Fibroblast of skin of left quadriceps (primary cell): ENCODE measurements at places on chromosomes 12 and 14.
A peak's percentile ranks its signal among the peaks of the same experiment; 100 is the strongest.

GRCh38 chr12:9646794-9647781 lies 22.4 kb upstream of the CLEC2D start:
- DNase-seq, result no peak

GRCh38 chr14:31965071-31965734 lies 111.9 kb upstream of the ARHGAP5 start:
- DNase-seq, result no peak

DNA sequence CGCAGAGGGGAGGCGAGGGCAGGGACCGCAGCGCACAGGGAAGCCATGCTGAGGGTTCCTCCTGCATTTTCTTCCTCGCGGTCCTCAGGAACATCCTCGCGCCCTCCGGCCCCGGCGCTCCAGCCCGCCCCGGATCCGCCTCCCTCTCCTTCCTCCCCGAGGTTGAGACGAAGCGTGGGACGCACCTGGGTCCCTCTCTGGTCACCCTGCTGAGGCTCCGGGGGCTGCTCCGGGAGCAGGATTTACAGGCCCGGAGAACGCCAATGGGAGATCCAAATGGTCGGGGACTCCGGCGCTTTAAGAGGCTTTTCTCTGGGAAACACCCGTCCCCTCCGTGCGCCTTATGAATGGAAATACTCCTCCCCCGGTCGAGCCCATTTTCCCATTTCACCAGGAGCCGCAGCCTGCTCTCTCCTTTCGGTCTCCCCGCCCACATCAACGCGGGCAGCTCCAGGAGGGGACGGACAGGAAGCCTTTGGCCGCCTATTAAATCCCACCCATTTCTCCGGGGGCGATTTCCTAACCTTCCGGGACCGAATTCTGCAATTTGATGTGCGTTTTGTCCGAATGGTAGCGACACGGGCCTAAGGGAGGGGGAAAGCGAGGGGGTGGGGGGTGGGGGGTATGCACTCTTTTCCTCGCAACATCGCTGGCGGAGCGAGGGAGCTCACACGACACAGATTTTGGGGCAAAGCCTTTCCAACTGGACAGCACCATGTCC lies at the start of gene UNC79:
TSS of gene UNC79 (plus strand) at position 625 of the 721 bp plus-strand sequence. CDS start at position 716, 91 bp downstream.
- no peak for DNase-seq

DNA sequence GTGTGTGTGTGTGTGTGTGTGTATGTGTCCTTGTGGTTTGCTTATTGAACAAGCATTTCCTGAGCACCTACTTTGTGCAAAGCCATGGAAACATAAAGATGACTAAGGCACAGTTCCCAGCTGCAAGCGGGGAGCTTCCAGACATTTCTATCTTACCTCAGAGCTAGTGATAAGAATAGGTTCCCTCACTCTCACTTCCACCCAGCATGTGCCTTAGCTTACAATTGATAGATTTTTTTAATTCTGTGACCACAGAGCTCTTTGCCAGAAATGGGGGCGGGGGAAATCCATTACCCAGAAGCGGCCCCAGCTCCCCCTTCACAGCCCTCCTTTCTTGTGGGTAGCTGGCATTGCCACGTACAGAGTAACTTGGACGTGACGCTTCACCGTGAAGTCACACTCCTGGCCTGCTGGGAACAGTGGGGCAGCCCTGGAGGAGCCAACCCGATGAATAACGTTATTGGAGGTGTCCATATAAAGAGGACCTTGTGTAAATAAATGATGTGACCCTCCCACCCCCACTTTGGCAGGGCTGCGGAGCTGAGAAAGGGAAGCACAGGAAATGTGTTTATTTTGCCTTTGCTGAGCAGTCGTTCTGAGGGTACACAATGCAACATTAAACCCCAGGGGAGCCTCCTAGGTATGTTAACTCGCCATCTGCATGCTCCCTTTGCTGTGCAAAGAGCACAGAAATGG lies 238.9 kb downstream of the CHST11 start:
- no peak for DNase-seq

- no peak for DNase-seq
Observed at GRCh38 chr12:5768581-5769196, 176.4 kb downstream of the ANO2 start.

GRCh38 chr14:65382586-65382985 lies 29.9 kb upstream of the FUT8 start:
- no peak for DNase-seq

DNA sequence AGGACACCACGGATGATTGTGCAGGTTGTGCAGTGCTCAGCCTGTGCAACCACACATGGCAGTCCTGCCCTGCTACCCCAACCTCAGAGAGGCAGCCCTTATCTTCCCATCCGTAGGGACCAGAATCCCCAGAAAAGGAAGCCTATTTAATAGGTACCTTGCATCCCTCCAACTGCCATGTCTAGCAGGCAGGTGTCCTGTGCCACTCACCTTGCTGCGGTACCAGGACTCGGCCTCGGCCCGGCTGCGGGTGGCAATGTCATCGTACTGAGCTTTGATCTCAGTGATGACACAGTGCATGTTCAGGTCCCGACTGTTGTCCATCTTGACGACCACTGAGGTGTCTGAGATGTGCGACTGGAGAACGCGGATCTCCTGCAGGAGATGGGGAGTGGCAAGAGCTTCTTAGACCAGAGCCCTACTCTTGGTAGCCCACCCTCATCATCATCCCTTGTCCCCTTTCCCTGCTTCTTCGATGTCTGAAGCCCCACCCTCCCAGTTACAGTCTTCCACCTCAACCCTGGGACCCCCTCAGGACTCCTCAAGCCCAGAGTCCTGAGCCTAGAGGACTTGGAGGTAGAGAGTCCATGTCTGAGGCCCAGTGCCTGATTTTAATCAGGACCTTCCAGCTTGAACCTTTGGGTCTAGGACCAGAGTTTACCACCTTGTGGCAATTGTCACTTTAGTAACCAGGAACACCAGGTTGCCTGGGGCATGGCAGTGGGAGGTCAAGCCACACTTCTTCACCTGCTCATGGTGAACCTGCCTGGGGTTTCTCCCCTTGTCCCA lies 20.5 kb downstream of the KRT7 start:
- DNase-seq, result no peak

DNA sequence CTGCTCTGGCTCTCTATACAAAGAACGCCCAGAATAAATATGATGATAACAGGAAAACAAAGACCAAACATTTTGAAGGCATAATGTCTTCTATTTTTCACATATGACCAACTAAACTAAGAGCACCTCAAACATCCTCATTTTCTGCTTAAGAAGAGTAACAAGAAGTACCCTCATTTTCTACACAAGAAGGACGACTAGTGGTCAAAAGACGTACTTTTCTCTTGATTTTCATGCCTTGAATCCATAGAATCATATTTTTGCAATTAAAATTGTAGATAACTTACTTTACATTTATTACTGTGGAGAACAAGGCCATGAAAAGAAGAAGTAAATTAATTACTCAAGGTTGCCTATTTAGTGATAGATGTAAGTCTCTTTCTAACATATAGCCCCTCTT lies 358.6 kb downstream of the DUSP6 start:
- peak; percentile 50 for DNase-seq

GRCh38 chr14:55388160-55388559 lies 23.5 kb downstream of the ATG14 start:
- DNase-seq, result no peak

GRCh38 chr12:71107936-71108335 lies 49.9 kb downstream of the TSPAN8 start:
- peak; percentile 10 for DNase-seq

GRCh38 chr12:106956048-106956578 lies 406 bp downstream of the TMEM263 start:
- peak; percentile 31 for DNase-seq

GRCh38 chr14:68702578-68702977 lies 90.3 kb downstream of the ZFP36L1 start:
- no peak for DNase-seq

- DNase-seq, result no peak
Observed at GRCh38 chr14:68561531-68562007, 231.3 kb downstream of the ZFP36L1 start.

DNA sequence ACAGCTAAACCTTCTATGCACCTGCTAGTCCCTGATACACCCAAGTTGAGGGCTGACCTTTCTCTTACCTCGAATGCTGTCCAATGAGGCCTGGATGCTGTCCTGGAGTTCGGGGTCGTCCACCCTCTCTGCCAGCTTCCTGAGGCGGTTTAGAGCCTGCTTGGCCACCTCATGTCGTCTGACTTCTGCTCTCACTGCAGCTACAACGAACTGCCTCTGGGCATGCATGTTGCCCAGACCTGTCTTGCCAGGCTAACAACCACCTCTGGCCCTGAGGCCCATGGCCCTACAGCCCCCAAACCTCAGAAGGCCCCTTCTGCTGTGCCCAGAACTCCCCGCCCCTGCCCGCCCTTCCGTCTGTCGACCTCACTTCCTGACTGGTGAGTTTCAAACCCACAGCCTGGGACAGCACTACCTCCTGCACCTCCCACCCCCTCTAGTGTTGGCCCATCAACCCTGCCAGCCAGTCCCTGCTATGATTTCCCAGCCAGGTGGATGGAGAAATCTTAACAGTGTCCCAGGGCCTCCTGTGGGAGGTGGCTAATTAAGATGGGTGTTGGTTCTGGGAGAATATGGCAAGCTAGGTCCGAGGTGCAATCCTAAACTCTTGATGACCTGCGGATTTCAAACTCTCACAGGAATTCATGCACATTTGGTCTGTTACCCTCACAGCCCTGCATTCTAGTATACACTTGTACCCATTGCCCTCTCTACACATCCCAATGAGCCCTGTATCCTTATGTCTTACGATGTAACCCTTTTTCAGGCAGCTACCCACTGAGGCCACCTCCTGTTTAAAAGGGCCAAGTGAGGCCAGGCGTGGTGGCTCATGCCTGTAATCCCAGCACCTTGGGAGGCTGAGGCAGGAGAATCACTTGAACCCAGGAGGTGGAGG lies 2.7 kb upstream of the TSPAN31 start:
- DNase-seq, result no peak

- DNase-seq, result no peak
Observed at GRCh38 chr14:75393794-75394193, 34.0 kb upstream of the JDP2 start.

GRCh38 chr12:111330800-111331752 lies 37.8 kb downstream of the PHETA1 start:
- peak; percentile 18 for DNase-seq

- DNase-seq, result no peak
Observed at GRCh38 chr14:73634011-73634833, 10.6 kb upstream of the DNAL1 start.

DNA sequence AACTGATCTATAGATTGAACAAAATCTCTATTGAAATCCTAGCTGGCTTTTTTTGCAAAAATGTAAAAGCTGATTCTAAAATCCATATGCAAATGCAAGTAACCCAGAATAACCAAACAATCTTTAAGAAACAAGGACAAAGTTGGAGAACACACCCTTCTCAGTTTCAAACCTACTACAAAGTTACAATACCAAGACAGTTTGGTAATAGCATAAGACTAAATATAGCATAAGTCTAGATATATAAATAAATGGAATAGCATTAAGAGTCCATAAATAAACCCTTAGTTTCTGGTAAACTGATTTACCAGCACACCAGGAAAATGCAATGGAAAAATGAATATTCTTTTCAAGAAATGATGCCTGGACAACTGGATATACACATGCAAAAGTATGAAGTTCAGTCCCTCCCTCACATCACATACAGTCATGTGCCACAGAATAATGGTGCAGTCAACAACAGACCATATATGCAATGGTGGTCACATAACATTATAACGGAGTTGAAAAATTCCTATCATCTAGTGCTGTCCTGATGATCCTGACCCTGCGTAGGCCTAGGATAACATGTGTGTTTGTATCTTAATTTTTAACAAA lies 94.5 kb upstream of the GRIN2B start:
- no peak for DNase-seq

GRCh38 chr12:2615665-2616402 lies 178.9 kb upstream of the FKBP4 start:
- peak; percentile 45 for DNase-seq

DNA sequence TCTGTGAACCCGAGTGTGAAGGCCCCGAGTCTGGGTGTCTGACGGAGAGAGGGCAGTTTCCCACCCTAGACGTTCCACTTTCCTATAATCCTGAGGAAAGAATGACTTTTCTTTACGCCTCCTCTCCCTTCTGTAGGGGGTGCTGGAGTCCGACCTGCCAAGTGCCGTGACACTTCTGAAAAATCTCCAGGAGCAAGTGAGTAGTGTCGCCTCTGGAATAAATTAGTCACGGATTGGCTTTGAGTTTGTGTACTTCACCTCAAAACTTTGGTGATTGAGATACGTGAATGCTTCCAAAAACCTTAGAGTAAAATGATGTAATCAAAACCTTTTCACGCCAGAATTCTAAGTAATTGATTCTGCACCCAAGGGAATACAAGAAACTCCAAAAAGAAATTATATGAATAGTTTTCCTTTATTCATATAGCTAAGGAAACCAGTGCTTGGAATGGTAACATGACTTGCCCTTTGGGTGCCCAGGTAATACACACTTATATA lies 452 bp downstream of the NGDN start:
- no peak for DNase-seq

DNA sequence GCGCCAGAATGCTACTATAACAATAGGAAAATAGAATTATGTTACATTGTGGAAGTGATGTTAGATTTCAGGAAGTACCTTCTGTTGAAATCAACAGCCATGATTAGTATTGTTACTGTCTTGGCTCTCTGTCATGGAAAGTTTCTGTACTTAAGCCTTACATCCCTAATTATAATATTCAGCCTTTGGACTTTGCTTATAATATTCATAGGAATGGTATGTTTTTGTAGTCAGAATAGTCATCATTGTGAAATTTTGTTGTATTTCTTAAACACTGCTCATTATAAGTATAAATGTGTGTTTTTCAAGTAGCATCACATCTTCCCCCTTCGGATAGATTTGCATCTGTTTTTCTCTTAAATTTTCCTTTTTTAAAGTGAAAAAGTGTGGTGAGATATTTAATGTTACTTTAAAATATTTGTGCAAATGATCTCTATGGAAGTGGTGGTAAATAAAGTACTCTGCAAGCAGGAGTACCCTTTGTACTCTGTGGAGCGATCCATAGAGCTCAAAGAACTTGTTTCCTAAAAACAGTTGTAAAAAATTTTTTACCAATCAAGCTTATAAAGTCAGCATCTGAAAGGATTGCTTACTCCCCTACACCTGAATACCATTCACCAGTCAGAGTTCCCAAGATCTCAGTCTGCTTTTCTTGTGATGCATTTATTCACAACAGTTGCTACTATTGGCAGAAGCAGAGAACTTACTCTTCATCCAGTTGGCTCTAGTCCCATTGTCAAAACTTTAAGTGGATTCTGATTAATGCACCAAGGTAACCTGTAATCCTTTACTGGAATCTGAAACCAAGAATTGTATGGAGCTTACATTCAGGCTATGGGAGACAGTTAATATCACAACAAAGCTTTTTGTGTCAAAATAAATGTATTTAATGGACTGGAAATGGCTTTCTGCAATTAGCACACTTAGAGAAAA lies 87.8 kb downstream of the RIC8B start:
- peak; percentile 39 for DNase-seq

- DNase-seq, result no peak
Observed at GRCh38 chr14:85528897-85529631, 880 bp upstream of the FLRT2 start.

DNA sequence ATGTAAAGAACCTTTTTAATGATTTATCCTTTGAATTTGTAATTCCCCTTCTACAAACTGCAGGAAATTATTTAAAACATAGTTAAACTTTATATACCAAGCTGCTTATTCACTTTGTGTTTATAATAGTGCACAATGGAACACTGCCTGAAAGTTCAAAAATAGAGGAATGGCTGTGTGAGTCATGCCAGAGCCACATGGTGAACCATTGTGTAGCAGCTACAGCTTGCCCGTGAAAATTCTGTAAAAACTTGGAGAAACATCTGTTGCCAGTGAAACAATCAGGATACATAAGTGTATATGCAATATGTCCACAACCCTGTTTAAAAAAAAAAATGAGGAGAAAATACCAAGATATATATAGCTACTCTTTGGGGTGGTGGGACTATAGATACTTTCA lies 59.5 kb downstream of the VEZT start:
- DNase-seq, result peak; percentile 89
